ENCODE measurements at places on chromosomes 7 and 10.
A peak's percentile ranks its signal among the peaks of the same experiment; 100 is the strongest.

GRCh38 chr7:143385891-143386781, 5.0 kb downstream of the ZYX start:
- DNase-seq = no peak

GRCh38 chr10:133391761-133392518, 2.0 kb upstream of the MTG1 start:
- DNase-seq = no peak

- no peak for DNase-seq
Measured at GRCh38 chr7:39321909-39322498, 244.2 kb upstream of the YAE1 start.

- no peak for DNase-seq
Measured at GRCh38 chr10:123863721-123864482, 27.7 kb downstream of the CPXM2 start.

GRCh38 chr10:21989453-21990154, 13.9 kb downstream of the DNAJC1 start:
- DNase-seq = peak; percentile 45

- DNase-seq = peak; percentile 2
Measured at GRCh38 chr10:109027534-109028185, 895.7 kb downstream of the XPNPEP1 start.

GRCh38 chr7:47622946-47623640, 41.2 kb upstream of the TNS3 start:
- peak; percentile 97 for DNase-seq

DNA sequence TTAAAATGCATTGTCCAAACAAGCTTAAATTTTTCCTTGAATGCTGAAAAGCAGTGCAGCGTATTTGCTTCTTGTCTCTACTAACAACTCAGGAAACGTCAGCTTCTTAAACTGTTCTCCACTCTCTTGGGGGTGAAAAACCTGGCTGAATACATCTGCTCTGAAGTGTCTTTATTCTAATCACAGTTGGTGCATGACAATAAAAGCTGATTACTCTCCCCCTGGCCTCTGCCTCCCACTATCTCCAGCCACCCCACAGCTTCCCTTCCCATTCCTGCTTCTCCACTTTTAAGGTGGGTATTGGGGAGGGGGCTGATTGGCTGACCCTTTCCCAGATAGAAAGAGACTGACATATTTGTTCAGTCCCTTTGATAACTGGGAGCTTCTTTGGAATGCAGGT, 456.0 kb downstream of the SORCS1 start:
- no peak for DNase-seq

- no peak for DNase-seq
Measured at GRCh38 chr7:121097577-121097976, 109.1 kb downstream of the CPED1 start.

- peak; percentile 24 for DNase-seq
Measured at GRCh38 chr10:9858816-9859215, 1158.9 kb upstream of the CELF2 start.

GRCh38 chr7:12650080-12650479, 37.4 kb upstream of the ARL4A start:
- DNase-seq = no peak

- DNase-seq = no peak
Measured at GRCh38 chr10:58758321-58758720, 245.6 kb downstream of the BICC1 start.

DNA sequence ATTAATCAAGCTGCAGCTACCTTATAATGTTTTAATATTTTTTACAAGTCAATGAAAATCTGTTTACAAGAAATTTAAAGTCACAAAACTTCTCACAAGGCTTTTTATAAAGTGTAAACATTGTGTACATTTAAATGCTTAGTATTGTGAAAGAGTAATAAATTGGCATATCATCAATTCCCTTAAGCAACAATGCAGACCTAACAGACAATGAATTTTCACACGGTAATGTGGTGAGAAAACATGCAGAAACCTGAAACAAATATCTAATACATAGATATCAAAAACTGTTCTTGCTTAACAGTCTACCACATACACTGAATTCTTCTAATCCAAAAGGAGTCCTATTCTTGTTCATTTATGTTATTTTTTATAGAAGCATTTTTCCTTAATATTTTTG, 220.7 kb downstream of the CRPPA start:
- no peak for DNase-seq

DNA sequence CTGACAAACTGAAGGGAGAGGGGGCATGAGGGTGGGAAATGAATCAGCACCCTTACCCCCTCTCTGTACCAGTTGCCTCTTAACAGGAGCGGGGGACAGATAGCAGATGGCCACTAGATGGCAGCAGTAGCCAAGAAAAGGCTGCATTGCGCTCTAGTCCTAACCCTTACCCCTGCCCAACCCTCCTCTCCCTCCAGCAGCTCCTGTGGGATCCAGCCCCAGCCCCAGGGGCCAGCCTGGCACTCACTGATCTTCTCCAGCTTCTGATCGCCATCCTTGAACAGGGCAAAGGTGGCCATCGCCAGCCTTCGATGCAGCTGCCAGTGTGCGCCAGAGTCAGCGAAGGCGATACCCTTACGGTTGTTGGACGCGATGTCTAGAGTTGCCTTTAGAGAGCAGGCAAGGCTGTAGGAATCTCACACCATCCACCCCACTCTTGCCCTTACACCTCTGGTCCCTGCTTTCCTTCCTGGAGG, 2.2 kb downstream of the CYP17A1 start:
- peak; percentile 71 for DNase-seq

DNA sequence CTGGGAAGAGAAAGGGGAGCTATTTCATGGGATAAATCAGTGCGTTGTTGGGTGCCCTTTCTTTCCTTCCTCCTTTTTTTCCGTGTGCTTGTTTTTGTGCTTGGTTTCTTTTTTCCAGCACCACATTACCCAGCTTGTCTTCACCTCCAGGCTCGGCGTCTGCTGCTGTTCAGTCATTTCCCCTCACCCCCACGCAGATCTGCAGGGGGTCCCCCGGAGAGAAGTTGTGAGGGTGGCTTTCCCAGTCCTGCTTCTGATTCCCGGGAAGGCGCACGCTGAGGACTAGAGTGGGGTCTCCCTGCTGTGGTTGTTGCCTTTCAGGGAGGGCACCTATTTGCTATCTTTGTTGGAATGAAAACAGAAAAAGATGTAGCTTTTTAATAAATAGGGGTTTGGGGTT, 1.6 kb downstream of the CAMK1D start:
- no peak for DNase-seq

DNA sequence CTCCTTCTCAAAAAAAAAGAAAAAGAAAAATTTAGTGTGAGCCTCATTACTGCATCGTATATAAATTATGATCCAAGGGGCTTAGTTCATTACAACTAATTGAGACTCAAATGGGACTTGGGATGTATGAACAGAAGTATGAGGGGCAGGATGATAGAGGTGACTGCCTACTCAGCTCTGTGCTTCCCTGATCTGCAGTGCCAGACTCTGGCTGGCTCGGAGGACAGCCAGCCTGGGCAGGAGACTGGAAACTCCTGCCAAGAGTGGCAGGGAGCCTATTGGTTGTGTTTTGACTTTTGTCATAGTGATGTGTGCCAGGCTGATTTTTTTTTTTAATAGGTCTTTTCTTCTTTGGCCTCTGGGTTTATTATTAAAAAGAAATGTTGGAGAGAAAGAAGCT, 73.8 kb upstream of the GTF2IRD1 start:
- no peak for DNase-seq

DNA sequence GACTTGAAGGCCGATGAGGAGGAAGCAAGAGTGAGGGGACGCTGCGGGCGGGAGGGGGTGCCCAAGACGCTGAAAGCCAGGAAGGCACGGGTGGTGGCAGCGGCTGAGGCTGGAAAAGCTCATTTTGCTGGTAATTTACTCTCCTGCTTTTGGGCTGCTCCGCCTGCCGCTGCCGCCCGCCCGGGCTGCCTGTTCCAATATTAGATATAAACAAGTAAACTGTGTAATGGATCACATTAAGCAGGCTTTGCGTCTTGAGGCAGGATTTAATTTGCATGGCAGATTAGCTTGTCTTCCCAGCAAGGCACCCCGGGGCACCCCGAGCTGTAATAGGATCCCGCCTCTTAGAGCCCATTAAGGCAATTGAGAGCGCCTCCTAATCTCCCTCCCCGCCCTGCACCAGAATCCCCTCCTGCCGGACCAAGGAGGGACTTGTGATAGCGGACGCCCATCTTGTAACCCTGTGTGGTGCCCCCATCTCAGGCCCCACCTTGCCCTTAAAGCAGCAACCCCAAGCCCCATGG, 46.1 kb upstream of the SLF2 start:
- no peak for DNase-seq

DNA sequence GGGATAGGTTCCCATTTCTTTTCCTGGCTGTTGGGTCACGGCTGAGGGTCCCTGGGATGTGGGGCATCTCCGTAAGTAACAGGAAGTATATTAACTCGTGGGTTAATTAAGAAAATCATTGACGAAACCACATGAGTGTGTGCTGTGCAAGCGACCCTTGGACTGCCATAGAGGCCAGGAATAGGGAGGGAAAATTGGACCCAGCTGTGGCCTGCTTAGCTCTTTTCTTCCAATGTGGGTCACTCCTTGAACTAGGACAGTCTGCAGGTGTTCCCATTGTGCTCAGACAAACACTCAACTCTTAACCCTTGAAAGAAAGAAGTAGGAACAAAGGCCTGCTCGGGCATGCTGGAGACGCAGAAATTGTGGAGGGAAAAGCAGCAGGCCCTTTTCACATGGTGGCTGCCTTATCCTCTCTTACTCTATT, 25.6 kb upstream of the PLEKHA1 start:
- DNase-seq = no peak

GRCh38 chr7:119571666-119572065, 701.3 kb upstream of the KCND2 start:
- no peak for DNase-seq

DNA sequence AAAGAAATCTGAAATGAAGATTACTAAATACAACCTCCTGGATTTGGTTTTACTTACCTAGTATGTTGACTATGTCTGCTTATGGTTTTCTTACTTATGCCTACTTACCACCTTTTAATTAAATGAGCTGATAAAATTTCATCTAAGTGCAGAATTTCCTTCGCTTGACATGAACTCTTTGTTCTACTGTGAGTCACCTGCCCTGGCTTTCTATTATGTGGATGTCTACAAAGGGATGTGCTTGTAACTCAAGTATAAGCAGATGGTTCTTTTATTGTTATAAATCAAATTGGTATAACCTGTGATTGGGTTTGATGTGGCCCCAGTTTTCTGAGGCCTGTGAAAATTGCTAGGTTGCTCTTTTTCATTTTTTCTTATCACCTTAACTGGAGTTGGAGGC, 389.1 kb upstream of the ANKRD30A start:
- DNase-seq = no peak

GRCh38 chr10:129922598-129923123, 41.4 kb downstream of the EBF3 start:
- no peak for DNase-seq

- no peak for DNase-seq
Measured at GRCh38 chr10:49367600-49367999, 28.3 kb downstream of the DRGX start.

DNA sequence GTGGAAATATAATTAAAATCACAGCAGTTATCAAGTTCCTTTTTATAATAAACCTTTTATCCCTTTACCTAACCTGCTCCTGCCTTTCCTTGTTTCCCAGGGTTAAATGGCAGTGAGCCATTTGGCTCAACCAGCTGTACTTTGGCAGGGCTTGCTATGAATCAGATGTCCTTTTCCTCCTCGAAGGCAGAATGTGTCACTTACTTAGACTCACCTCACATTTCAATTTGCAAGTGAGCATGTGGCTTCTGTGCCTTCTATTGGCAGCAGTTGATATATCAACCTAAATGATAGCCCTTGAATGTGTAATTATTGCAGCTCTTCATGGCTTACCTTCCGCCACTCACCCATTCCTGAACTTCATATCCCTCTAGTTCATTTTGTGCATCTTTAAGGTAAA, 301.7 kb downstream of the CSTF2T start:
- DNase-seq = peak; percentile 81
